ENCODE measurements at places on chromosomes 5 and 9.

DNA sequence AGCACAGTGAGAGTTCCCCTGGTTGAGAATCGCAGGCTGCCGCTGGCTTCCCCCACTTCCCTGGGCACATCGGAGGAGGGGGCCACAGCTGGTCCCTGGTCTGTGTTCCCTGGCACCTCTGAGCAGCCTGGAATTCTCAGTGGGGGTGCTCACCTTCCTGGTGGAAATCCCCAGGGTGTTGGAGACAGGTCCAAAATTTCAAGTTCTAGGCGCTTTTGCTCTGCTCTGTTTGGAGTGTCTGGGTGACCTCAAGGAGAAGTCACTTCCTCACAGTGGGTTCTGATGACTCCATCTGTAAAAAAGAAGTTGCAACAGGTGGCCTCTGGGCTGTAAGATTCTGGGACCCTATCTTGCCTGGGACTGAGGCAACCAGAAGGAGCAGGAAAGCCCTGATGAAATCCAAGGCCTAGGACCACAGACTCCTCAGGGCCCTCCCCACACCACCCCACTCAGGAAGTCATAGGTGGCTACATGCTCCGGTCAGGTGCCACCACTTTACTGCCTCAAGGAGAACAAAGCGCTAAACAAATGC, at the start of gene TRAF1:
TRAF1 (minus strand) TSS at position 400 of the 532 bp plus-strand sequence. CDS start 721 bp downstream, outside the sequence.
- no peak for DNase-seq

GRCh38 chr5:84378961-84379360, 5.7 kb downstream of the EDIL3 start:
- no peak for DNase-seq

- DNase-seq = no peak
Measured at GRCh38 chr9:128696923-128697707, 5.2 kb upstream of the PKN3 start.

- no peak for DNase-seq
Measured at GRCh38 chr5:139470821-139471300, at the start of gene SMIM33. SMIM33 (plus strand) TSS chr5:139471004; CDS start chr5:139471122, 118 bp downstream.

- DNase-seq = no peak
Measured at GRCh38 chr5:145554399-145554798, 280.7 kb downstream of the PRELID2 start.

- no peak for DNase-seq
Measured at GRCh38 chr5:19264821-19265220, 723.2 kb downstream of the CDH18 start.

- no peak for DNase-seq
Measured at GRCh38 chr9:134606951-134607731, 34.5 kb upstream of the COL5A1 start.

DNA sequence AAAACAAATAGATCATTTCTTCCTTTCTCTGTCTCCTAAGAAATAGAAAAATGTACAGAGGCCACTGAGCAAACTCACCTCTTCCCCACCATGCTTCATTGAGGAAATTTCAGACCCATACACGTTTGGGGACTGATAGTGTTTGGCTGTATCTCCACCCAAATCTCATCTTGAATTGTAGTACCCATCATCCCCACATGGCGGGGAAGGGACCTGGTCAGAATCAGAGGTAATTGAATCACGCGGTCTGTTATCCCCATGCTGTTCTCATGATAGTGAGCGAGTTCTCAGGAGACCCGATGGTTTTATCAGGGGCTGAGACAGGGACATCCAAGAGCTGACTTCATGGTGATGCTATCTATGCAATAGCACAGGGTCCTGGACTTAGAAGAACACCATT, 1655.8 kb downstream of the MAT2B start:
- DNase-seq = no peak

DNA sequence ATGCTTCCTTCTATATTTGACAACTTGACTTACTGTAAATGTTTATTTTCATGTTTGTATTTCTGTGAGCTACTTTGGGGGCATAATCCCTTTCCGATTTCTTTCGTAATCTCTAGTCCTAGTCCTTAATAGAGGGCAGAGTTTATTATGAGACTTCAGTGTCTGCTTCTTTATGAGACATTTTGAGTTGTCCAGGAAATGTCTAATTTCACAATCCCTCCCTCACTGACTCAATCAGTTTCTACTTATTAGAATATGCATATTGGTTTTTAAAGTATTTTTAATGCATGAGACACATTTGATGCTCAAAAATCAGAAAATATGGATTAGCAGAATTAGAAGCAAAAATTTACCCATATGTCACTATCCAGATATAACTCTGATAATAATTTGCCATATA, 160.9 kb downstream of the FOCAD start:
- no peak for DNase-seq

DNA sequence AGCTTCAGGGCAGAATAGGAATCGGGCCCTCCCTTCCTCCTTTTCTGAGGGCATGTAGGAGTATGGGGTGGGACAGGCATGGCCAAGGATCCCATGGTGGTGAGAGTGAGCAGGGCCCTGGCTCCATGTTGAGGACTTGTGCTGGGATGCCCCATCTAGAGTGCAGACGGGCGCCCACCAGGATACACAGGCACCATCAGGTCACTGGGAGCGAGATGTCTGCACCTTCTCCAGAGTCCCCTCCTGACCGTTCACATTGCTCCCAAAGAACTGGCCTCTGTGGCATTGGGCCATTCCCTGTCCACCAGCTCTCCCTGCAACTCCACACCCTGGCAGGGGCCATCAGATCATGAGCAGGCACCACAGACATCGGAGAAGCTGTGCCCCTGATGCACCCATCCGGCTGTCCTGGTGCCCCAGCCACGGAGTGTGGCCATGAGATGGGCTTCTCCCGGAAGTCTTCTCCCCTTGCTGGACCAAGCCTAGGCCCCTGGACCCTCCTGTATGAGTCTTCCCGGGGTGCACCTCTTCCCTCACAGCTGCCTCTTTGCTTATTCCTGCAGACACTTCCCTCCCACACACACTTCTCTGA, 195.0 kb downstream of the IRX2 start:
- DNase-seq = no peak

GRCh38 chr9:109316207-109316640, 4.6 kb downstream of the EPB41L4B start:
- DNase-seq = peak; percentile 75

- DNase-seq = no peak
Measured at GRCh38 chr5:170597872-170598271, 94.1 kb downstream of the KCNIP1 start.
